ENCODE measurements at places on chromosomes 5 and 9.

DNA sequence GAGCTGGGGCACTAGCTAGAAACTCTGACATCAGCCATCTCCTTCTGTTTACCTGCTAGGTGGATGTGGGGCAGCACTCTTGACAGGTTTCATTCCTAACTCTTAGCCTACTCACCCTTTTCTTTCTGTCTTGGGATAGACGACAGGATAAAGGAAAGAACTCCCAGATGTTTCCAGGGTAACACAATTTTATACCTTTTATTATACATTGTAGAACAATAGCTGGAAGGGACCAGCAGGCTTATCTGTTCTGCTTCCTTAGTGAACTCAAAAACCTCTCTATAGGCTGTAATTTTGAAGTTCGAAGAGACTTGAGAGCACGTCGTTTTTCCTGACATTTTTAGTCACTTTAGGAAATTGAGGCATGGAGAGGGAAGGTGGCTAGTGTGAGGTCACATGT, 13.2 kb downstream of the SPTAN1 start:
- DNase-seq = no peak

DNA sequence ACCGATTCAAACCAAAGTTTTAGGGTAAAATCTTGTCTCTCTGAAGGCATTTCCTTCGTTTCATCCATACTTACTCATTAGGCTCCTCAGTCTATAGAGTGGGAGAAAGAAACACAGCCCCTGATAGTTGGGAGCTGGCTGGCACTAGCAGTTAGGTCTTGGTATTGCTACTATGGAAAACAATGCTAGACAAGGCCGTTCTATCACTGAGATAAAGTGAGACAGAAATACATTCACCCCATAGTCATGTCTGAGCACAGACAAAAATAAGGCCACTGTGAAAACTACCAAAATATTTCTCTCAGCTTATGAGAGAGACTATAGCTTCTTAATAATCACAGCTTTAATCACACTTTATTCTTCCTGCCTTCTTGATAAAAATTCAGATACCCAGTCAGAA, 28.7 kb upstream of the KCNV2 start:
- no peak for DNase-seq

DNA sequence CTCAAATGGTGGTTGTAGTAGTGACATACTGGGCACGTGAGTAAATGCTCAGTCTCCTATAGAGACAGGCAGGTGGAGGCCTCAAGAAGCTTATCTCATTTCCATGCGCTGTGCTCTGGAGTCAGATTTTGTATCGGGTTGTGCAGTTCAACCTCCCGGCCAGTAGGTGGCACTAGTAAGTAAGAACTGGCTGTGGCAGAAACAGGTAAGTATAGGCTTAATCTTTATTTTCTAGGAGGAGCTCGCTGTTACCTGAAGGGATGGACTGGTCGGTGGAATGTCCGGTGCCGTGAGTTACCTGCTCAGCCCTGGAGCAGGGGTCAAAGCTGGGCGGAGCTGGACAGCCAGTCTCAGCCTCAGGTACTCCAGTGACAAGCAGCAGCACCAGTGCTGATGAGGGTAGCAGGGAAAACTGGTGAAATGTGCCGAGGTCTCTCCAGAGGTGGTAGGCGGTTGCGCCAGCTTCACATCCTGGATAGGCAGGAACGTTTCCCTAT, 880.1 kb upstream of the SEMA6A start:
- peak; percentile 10 for DNase-seq

DNA sequence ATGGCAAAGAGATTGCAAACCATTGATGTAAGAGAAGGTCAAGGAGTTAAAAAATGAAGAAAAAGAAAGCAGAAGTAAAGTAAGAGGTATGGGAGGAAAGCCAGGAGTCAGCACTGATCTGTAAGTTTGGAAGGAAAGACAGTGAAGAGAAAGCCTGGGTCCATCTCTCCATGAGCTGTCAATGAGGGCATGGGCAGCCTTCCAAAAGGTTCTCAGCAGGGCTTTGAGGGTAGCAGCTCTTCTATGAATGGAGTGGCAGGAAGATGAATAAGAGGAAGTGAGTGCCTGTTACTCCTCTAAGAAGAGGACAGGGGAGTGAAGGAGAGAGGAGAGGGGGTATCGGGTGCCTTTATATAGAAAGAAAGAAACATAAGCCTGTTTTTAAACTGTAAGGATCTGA, 97.1 kb downstream of the ADCY2 start:
- no peak for DNase-seq

DNA sequence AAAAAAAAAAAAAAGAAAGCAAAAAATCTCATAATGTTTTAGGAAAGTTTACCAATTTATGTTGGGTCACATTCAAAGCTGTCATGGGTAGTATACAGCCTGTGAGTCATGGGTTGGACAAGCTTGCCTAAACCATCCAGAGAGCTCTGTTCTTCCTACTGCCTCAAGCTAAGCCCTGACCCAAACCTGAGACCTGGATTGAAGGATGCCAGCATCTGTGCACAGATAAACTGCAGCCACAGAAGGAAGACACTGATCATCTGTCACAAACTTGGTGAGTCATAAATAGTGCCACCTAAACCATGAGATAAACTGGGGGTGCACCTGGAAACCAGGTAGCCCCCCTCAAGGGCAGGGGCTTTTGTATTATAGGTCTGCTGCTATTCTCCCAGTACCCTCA, 31.0 kb downstream of the CSF2 start:
- no peak for DNase-seq

GRCh38 chr5:122897283-122897602, 51.8 kb downstream of the SNX24 start:
- no peak for DNase-seq

GRCh38 chr5:59999056-59999455, 105.5 kb upstream of the PDE4D start:
- no peak for DNase-seq

- DNase-seq = no peak
Observed at GRCh38 chr9:105206821-105207699, 37.4 kb upstream of the SLC44A1 start.

GRCh38 chr9:1960342-1961042, 54.7 kb upstream of the SMARCA2 start:
- no peak for DNase-seq

GRCh38 chr5:150114102-150114641, 27.8 kb upstream of the CSF1R start:
- no peak for DNase-seq

- no peak for DNase-seq
Observed at GRCh38 chr9:123064716-123065115, 31.2 kb downstream of the GPR21 start.

GRCh38 chr9:114098936-114099668, at the start of gene KIF12:
Gene KIF12 (minus strand): TSS chr9:114099292. CDS start chr9:114099276, 16 bp downstream.
- DNase-seq = no peak

GRCh38 chr5:65364907-65365306, 116.8 kb downstream of the ADAMTS6 start:
- DNase-seq = no peak

- no peak for DNase-seq
Observed at GRCh38 chr9:25212361-25212760, 465.9 kb downstream of the TUSC1 start.

GRCh38 chr9:73497796-73498195, 346.1 kb downstream of the ANXA1 start:
- no peak for DNase-seq

- DNase-seq = no peak
Observed at GRCh38 chr5:179876610-179876952, 18.0 kb upstream of the MRNIP start.

DNA sequence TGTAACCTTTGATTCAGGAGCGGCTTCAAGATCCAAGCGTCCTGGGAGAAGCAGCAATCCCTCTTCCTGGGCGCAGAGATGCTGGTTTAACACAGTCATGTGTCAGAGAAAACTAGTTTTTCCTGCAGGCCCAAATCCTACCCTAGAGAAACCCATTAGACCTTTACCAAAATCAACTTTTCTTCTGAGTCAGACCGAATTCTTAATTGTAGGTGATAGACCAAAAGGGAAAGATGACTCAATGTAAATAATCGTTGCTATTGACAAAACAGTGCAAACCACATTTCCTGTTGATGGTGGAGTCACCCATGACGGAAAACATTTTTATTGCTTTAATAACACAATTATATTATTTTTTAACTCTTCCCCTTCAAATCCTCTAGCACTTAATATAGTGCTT, 40.1 kb downstream of the SLC1A1 start:
- no peak for DNase-seq

DNA sequence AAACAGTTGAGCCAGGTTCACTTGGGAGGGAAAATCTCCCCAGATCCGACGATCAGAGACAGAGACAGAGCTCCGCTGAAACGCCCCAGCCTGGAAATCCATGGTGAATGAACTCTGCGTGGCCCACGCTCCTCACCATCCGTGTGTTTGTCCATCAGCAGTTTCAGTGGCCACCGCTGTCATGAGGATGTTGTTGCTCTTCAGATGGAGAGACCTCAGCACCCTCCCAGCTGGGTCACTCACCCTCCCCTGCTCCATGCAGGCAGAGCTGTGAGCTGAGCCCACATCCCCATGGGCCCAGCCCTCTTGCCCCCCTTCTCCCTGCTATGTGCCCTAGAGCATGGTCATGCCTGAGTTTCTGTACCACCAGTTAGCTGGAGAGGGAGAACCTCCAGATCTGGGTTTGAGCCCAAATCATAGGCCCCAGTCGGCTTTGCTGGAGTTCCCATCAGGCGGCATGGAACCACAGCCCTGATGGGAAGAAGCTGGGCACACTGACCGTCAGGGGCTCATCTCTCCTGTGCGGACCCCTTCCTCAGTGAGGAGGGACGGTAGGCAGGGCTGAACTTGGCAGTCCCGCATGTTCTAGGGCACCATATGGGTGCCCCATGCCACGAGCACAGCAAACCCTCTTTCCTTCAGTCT, 154.4 kb upstream of the COL5A1 start:
- DNase-seq = no peak

DNA sequence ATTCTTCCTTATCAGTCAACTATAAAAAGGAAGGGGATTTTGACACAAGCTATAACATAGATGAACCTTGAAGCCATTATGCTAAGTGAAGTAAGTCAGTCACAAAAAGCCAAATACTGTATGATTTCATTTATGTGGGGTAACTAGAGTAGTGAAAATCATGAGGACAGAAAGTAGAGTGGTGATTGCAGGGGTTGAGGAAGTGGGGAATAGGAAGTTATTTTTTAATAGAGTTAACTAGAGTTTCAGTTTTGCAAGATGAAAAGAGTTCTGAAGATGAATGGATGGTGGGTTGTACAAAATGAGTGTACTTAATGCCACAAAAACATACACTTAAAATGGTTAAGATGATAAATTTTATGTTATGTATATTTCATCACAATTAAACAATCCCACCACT, 65.4 kb upstream of the FAM174A start:
- no peak for DNase-seq

DNA sequence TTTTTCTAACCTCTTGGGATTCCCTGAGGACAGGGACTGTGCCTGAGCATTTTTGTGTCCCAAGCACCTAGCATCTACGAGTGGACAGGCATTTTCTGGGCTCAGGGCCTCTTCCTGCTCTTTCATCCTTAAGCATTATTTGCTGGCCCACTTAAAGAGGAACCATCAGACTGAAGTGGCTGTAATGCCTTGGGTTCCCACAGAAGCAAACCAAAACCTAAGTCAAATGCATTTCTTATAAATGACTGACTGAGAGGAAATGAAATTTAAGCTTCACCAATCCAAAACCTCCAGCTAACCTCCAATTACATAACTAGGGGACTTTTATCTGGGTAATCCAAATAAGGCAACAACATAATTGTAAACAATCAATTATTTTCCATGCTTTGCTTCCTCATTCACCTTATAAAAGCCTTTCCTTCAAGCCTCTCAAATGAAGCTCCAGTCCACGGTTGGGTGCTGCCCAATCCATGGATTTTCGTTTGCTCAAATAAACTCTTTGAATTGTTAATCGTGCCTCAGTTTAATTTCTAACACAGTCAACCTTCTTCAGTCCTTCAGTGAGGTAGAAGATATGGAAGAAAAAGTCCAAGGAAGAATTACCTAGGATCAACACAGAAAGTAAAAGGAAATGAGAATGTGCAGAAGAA, 25.3 kb upstream of the SLC31A2 start:
- no peak for DNase-seq

DNA sequence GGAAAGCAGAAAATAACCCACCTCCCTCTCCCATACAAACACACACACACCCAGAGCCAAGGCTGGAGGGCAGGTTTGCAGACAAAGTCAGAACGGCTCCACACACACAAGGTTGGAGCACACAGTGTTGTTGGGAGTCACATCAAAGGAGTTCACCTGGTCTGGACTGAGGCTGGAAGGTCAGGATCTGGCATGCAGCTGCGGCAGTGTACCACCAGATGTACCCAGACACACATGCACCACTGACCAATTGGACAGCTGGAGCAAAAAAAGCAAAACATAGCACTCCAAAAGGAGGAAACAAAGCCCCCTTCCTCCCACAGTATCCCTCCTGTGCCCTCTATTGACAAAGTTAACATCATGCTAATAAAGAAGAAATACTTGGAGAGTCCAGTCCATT, 94.6 kb upstream of the KIF2A start:
- DNase-seq = no peak

GRCh38 chr9:115845648-115846312, 307.8 kb upstream of the PAPPA start:
- DNase-seq = no peak

GRCh38 chr5:31827867-31828266, 188.9 kb downstream of the PDZD2 start:
- no peak for DNase-seq

- no peak for DNase-seq
Observed at GRCh38 chr5:53362521-53362941, 117.9 kb upstream of the FST start.

GRCh38 chr9:100731557-100731956, 153.7 kb downstream of the CAVIN4 start:
- no peak for DNase-seq

- peak; percentile 18 for DNase-seq
Observed at GRCh38 chr9:129550199-129550839, 70.6 kb downstream of the C9orf50 start.

- DNase-seq = no peak
Observed at GRCh38 chr5:173039188-173039587, 17.0 kb upstream of the CREBRF start.

DNA sequence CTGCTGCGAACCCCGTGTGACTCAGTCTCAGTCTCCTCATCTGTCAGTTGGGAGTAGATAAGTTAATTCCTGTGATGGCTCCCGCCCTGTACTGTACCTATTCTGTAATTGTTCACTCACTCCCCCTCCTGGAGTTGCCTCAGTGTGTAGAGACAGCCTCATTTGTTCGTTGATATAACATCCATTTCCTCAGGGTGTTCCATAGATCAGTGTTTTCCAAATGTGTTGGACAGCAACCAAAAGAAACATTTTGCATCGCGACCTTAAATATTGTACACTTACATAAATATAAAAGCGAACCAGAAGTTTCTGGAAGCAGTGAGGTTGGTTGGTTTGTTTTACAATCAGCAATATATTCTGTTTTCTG, 698 bp downstream of the NFX1 start:
- DNase-seq = no peak

GRCh38 chr9:6072865-6073264, 57.4 kb upstream of the RANBP6 start:
- no peak for DNase-seq

GRCh38 chr5:38478878-38479277, 77.6 kb downstream of the LIFR start:
- no peak for DNase-seq

DNA sequence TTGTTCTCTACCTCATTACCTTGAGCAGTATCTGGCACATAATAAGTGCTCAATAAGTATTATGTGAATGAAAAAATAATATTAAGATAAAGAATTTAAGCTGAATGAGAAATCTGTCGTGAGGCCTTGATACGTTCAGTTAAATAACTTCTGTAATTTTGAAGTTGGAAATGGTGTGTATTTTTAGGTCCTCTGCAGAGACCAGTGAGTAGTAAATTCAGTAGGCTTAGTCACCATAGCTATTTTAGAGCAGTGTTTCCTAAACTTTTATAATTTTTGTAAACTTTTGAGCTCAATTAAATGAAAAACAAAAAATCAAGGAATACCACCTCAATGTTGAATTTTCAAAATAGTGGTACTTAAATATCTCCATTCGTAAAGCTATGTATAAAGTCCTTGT, 25.0 kb downstream of the ERBIN start:
- DNase-seq = no peak
